ENCODE measurements at places on chromosomes 6 and 20.

GRCh38 chr20:34820805-34821578, 4.5 kb downstream of the NCOA6 start:
- DNase-seq: no peak

- no peak for DNase-seq
Measured at GRCh38 chr6:111173946-111174345, 86.6 kb downstream of the SLC16A10 start.

GRCh38 chr20:12049125-12049524, 131.4 kb downstream of the BTBD3 start:
- DNase-seq: peak; percentile 80

- peak; percentile 29 for DNase-seq
Measured at GRCh38 chr6:16204653-16205376, 33.6 kb upstream of the GMPR start.

- no peak for DNase-seq
Measured at GRCh38 chr6:53539561-53539960, 5.3 kb downstream of the GCLC start.

- no peak for DNase-seq
Measured at GRCh38 chr6:137017081-137017480, 27.7 kb downstream of the IL20RA start.

GRCh38 chr20:6739406-6739805, 28.1 kb upstream of the BMP2 start:
- DNase-seq: no peak

GRCh38 chr6:44627883-44628271, 240.4 kb downstream of the CDC5L start:
- DNase-seq: no peak

DNA sequence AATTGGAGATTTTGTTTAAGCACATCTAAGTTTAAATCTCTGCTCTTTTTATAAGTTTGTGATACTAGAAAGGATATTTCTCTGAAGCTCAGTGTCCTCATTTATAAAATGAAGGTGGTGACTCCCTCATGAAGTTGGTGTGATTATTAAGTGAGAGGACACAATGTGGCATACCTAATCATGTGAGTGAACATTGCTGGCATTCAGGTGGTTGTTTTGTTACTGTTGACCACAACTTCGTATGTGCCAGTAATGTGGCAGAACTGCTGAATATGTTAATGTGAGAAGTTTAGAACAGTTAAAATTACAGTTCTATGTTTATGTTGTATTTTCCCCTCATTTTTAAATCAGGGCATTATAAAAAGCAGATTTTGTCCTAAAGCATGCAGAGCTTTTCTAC, 127.2 kb downstream of the STXBP5 start:
- no peak for DNase-seq

DNA sequence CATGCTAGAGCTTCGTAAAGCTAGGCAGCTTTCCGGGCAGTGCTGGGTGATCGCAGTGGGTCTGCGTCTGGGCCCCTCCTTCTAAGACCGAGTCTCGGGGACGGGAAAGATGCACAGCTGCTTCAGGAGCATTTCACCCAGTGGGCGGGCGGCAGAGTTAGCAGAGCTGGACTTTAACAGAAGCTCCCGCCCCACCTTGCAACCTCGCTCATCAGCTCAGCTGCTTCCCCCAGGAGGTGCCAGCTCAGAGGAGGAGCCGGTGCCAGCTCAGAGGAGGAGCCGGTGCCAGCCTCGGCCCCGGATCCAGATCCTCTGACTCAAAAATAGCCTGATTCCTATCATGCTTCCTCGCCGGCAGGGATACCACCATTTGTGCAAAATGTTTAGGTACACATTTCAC, 94.5 kb upstream of the RPS6KA2 start:
- DNase-seq: no peak

- DNase-seq: peak; percentile 10
Measured at GRCh38 chr20:57693002-57693582, 16.7 kb downstream of the PMEPA1 start.

DNA sequence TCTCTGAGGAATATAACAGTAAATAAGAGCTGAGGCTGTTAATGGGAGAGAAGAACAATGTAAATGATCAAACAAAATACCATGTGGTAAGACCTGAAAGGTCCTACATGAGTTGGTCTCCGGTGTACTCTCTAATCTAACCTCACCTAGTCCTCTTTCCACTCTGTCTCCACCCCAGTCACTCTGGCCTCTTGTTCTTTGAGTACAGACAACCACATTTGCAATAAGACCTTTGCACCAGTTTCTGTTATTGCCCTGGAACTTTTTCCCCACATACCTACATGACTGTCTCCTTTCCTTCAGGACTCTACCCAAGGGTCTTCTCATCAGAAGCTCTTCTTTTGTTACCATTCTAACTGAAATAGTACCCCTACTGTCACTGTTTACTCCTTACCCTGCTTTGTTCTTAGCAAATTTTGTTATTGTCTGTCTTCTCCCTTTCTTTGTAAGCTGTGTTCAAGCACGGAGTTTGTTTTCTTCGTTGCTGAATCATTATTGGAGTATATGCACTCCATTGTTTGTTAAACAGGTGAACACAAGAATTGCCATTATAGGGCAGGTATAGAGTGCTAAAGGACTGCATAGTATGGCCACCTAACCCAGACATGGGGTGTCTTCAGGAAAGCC, 37.3 kb downstream of the MAPK14 start:
- peak; percentile 25 for DNase-seq

- no peak for DNase-seq
Measured at GRCh38 chr6:152323376-152323775, 313.8 kb downstream of the SYNE1 start.

DNA sequence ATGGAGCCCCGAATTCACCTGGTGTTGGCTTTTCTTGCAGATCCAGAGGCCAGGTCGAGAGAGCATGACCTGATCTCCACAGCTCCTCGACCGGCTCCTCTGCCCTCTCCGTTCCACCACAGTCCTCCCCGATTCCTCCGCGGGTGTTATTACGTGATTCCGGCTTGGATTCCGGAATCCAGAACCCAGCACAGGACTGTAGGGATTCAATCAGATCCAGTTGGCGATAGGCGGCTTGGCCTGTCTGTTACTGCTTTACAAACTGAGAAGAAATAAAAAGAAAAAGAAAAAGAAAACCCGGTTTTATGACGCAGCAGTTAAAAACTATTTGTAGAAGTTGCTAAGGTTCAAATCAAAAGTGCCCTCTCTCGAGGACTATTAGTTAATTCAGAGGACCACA, 222.7 kb downstream of the EYA2 start:
- DNase-seq: peak; percentile 43

- DNase-seq: peak; percentile 2
Measured at GRCh38 chr6:107490566-107491137, 735 bp downstream of the SOBP start.

GRCh38 chr6:74065705-74066104, 369.7 kb downstream of the CD109 start:
- DNase-seq: peak; percentile 11

- DNase-seq: peak; percentile 94
Measured at GRCh38 chr20:19688031-19688806, 69.8 kb upstream of the RIN2 start.

- peak; percentile 3 for DNase-seq
Measured at GRCh38 chr6:46651816-46652215, 802 bp downstream of the CYP39A1 start.

DNA sequence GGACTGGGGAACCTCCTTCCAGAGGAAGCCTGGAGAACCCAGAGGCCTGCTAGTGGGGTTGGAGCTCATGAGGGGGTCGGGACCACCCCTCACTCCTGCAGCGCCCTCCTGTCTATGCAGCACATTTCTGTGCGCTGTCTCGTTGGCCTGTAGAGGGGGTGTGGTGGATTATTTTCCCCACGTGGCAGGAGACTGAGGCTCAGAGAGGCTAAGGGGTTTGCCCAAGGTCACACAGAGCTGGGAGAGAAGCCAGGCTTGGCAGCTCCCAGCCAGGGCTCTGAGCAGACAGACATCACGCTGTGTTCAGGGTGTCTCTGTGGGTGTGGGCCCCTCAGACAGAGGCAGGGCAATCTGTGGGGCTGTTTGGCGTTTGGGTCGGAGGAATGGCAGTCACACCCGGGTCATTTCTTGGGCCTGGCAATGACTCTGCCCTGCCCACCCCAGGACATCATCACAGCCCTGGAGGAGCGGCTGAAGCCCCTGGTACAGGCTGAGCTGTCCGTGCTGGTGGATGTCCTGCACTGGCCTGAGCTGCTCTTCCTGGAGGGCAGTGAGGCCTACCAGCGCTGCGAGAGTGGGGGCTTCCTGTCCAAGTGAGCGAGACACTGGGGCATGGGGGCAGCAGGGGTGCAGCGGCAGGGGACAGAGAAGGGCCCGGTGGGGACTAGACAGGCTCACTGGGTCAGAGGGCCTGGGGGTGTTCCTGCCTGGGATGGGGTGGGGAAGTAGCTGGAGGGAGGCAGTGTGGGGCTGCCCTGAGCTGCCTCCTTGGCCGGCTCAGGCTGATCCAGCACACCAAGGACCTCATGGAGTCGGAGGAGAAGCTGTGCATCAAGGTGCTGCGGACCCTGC, 27.7 kb downstream of the UQCC2 start:
- no peak for DNase-seq

DNA sequence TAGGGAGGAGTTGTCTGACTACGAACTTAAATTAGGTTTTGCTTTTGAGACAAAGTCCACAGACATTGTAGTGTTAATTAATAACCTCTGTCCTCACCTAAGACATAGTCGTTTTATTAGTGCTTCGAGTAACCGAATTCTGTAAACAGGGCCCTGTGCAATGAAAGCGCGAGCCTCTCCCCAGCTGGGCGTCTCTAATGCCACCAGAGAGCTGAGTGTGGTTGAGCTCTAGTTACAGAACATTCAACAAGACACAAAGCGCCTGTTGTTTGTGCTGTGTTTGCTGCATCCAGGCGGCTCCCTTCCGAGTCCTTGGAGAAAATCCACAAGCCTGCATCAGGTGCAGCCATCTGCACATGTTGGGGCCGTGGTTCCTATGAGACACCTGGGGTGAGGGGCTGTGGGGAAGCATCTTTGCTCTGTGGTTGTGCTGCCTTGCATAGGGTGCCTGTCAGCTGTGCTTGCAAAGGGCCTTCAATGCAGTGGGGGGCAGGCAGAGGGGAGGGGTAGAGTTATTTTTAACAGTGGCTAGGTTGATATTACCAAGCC, 63.9 kb downstream of the CD164 start:
- no peak for DNase-seq

DNA sequence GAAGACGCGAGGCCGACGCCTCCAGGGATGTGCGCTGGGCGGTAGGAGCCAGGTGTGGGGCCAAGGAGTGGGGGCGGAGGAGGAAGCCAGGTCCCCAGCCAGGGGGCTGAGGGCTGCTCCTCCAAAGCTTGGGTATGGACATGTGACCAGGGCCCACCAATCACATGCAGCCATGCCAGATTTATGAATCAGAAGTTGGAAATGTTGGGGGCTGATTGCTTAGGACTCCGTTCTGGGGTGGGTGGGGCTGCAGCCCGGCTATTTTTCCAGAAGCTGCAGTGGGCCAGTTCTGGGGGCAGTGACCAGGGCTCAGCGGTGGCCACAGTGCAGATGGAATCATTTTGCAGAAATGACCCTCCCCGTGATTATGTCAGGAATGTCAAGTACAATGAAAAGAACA, 96.0 kb downstream of the CEBPB start:
- peak; percentile 91 for DNase-seq

DNA sequence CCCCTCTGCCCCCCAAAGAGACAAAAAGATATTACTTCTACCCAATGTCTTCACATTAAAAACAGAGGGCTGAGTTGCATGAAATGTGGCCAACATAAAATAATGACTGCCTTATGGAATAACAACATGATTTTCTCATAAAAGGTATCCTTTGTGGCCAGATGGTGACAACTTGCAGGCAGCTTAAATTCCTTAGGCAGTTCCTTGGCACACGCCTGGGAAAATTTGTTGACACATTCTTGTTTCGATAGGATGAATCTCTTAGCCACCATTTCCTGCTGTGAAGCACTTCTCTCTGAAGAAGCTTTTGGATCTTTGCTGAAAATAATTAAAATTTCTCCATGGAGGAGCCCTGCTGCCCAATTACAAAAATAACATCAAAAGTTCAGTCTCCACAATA, 109.0 kb upstream of the COL21A1 start:
- DNase-seq: peak; percentile 57

GRCh38 chr6:137372532-137372931, 121.7 kb downstream of the OLIG3 start:
- no peak for DNase-seq

GRCh38 chr6:138815797-138816528, 20.1 kb downstream of the ECT2L start:
- DNase-seq: peak; percentile 86

DNA sequence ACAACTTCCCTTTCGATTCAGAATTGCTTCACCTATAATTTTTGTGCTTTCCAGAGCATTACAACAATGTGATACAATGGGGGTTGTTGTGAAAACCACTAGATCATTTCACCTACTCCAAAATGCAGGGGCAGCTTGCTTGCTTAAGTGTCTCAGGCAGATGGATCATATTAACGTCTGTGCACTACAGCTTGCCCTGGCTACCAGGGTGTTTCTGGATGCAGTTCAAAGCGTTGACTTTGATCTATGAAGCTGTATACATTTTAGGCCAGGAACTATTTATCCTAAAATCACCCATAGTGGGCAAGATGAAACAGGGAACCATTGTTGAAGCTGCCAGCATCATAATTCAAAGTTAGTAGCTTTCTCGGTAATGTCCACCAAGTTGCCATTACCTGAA, 339.5 kb upstream of the HSF2 start:
- no peak for DNase-seq

GRCh38 chr20:50982363-50982762, 23.7 kb downstream of the MOCS3 start:
- DNase-seq: peak; percentile 74

GRCh38 chr6:21855811-21856455, 262.4 kb downstream of the SOX4 start:
- DNase-seq: no peak

DNA sequence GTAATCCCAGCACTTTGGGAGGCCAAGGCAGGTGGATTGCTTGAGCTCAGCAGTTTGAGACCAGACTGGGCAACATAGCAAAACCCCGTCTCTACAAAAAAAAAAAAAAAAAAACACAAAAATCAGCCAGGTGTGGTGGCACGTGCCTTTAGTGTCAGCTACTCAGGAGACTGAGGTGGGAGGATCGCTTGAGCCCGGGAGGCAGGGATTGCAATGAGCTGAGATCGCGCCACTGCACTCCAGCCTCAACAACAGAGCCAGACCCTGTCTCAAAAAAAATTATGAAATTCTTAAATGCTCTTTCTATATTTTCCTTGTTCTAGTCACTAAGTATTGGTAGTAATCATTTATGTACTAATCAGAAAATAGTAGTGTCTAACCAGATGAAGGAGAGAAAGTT, 30.6 kb downstream of the SYTL3 start:
- DNase-seq: no peak

Measured in choroid plexus epithelial cell (primary cell).